ENCODE measurements at places on chromosomes 3 and 15. TPM values are rescaled to one million over a fixed set of nuclear protein-coding genes. Genes with fewer than 3 reads are reported as not detected.

The GASK1A gene
- total RNA-seq: 0.88 TPM

The PLS1 gene
- total RNA-seq: 1.1 TPM

The SPATA12 gene
- total RNA-seq: not detected

The SLC49A4 gene
- 41.8 TPM for total RNA-seq

- no peak for DNase-seq
These were observed 33.9 kb downstream of the SHQ1 start for GRCh38 chr3:72814308-72814707.

GRCh38 chr3:126308394-126309125, 48.6 kb downstream of the KLF15 start:
- DNase-seq: no peak

DNA sequence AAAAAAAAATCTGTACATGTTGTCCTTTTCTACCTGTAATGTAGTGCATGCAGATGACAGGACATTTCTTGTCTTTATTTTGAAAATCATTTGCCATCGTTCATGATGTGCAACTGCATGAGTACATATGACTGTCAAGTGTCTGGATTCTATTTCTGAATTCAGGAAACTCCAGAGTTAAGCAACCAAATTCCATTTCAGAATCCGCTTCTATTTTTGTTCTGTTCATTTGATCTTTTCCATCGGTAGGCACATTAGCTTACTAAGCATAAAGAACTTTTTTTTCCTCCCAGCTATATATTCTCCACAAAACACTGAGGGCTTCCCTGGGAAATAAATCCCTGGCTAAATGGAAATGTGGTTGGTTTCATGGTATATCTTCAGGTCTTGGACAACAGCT, 365.6 kb downstream of the PTPRG start:
- peak; percentile 23 for DNase-seq

DNA sequence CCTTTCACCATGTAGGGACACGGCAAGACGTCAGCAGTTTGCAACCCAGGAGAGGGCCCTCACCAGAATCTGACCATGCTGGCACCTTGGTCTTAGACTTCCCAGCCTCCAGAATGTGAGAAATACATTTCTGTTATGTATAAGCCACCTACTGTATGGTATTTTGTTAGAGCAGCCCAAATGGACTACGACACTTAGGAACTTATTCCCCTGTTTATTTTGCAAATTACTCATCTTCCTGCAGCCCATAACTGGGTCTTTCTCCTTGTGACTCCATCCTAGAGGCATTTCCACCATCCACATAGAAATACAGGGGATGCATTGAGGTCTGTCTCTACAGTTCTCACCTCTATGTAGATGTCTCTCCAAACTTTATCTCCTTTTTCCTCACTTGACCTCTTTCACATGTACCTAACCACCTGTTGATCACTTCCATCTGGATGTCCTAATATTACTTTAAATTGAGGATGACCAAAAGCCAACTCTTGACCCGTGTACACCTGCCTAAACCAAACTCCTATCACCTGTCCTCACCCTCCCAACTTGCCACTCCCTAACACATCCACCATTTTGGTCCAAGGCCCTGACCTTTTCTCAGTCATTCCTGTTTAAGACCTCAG, 406.0 kb upstream of the WNT5A start:
- DNase-seq: peak; percentile 64

- DNase-seq: peak; percentile 54
These were observed 107.9 kb upstream of the ALDH1A3 start for GRCh38 chr15:100771746-100772145.

All from osteoblast (primary cell).